IPS DF 6.9 (cell line): ENCODE measurements at places on chromosomes 5 and 9.

GRCh38 chr5:73296772-73297171, 123.8 kb downstream of the TMEM174 start:
- DNase-seq, result no peak

GRCh38 chr9:116860509-116861120, 173.5 kb downstream of the TRIM32 start:
- peak; percentile 84 for DNase-seq

- no peak for DNase-seq
Observed at GRCh38 chr9:136213733-136214132, 8.8 kb upstream of the LHX3 start.

GRCh38 chr9:34521406-34522045, 1.3 kb downstream of the ENHO start:
- DNase-seq, result no peak

GRCh38 chr5:113169720-113170119, 193.1 kb downstream of the DCP2 start:
- DNase-seq, result no peak

- DNase-seq, result no peak
Observed at GRCh38 chr5:134132372-134133187, 18.1 kb downstream of the TCF7 start.

DNA sequence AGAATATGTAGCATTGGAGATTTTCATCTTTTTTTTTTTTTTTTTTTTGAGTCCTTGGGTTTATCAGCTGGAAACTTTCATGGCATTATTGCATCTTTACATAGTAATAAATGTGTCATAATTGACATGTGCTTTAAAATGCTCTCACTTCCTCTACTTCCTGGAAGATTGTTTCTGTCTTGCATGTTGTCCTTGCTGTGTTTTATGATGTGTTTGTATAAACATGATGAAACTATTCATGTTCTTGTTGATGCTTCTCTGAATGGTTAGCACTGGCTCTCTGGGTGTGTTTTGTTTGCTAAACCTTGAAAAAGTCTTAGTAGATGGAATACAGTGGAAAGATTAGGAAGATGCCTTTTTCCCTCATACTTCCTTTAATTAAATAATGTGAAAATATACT, 87.9 kb downstream of the IQGAP2 start:
- no peak for DNase-seq

GRCh38 chr9:101311758-101312420, 72.9 kb downstream of the BAAT start:
- peak; percentile 41 for DNase-seq

DNA sequence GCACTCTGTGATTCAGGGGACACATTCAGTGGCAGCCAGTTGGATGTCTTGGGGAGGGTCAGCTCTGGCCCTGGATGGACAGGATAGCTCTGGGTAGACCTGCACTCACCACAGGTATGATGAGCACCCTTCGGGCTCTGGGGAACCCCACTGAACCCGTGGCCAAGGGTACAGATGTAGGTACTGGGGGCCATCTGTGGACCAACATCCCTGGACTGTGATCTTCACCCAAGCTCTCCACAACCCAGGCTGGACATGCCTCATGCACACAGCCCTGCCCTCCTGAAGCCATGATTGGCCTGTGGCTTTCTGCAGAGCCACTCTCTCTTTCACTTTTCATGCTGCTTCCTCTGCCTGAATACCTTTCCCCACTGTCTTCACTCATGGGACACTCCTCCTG, 15.6 kb upstream of the ACSL6 start:
- no peak for DNase-seq

GRCh38 chr5:151896031-151896691, 28.5 kb downstream of the GLRA1 start:
- DNase-seq, result peak; percentile 27

DNA sequence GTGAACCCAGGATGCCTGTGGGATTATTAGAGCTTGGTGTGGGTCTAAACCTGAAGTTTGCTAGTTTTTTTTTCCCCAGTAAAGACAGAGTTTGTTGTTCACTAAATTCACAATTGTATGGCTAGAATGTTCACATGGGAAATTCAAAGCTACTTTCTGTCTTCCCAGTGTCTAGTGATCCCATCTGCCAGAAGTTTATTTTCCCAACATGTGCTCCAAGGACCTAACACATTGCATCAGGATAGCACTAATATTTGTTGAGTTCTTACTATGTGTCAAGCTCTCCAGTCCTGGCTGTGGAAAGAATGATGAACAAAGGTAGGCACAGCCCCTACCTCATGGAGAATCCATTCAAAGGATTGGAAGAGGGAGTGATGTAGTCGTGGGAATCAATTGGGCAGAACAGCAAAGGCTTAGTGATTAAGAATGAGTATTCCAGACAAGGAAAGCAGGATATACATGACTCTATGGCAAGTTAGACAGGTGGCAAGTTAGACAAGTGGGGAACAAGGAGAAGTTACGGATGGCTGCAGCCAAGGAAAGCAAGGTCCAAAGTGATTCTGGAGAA, 521.5 kb upstream of the WWC1 start:
- DNase-seq, result no peak

DNA sequence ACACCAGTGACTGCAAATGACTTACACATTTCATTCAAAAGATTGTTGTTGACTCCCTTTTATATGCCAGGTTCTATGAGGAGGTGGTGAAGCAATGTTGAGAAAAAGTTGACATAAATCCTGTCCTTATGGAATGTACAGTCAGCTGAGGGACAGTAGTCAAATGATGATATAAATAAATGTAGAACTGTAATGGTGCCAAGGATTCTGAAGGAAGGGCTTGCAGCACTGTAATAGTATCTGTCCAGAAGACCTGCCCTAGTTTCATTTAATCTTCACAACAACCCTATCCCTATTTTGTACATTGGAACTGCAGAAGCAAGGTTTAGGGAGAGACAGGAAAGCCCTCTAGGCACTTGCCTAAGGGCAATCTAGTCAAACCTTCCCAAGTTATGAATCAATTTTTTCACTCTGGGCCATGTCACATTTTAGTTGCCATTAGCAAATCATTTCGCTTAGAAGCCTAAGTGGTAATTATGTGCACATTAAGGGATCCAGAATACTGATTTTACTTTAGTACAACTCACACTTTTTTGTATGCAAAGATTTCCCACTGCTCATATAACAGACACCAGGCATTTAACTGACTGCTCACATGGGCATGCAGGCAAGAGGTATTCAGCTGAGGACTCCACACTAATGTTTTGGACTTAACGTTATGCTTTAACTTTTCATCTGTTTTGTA, 34.5 kb upstream of the LIFR start:
- no peak for DNase-seq

DNA sequence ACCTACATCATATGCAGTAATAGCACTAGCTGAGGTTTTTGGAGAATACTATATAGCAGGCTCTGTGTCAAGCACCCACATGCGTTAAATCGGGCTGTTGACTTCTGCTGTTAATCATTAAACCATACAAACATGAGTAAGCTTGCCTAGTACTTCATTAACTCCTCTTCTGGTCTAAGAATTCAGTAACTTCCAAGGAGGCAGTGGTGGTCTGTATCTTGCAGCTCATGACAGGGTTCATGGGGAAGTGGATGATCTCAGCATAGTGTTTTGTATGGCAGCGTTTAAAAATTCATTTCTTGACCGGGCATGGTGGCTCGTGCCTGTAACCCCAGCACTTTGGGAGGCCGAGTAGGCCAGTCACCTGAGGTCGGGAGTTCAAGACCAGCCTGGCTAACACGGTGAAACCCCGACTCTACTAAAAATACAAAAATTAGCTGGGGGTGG, at the start of gene HAVCR1:
Gene HAVCR1, minus strand, starts transcription at position 24 of the 447 bp plus-strand sequence. CDS start 1,173 bp downstream, outside the sequence.
- no peak for DNase-seq

GRCh38 chr9:84371737-84372136, 31.2 kb upstream of the SLC28A3 start:
- DNase-seq, result no peak
